ENCODE measurements at places on chromosomes 6 and 20.
A peak's percentile ranks its signal among the peaks of the same experiment; 100 is the strongest.

DNA sequence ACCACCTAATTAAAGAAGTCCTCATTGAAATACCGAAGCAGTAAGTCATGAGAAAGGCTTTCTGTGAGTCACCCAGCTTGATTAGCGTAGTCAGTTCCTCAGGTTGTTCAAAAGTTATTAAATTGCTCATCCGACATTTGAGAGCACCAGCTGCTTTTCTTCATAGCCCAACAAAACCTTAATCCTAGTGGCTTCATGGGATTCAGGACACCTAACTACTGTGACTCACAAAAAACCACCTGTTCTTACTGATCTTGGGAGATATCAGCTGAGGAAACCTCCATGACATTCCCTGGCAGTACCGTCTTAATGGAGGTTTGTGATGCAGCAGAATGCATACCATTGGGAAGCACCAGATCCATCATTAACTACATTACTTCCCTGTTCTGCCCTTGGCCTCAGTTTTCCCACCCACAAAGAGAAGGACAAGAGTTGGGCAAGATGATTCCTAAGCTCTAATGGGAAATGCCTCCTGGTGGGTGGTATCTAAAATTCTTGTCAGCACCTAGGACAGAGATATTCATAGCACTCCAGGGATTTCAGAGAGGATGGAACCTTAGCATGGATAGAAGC, 103.8 kb downstream of the KHDC1L start:
- DNase-seq, result no peak

DNA sequence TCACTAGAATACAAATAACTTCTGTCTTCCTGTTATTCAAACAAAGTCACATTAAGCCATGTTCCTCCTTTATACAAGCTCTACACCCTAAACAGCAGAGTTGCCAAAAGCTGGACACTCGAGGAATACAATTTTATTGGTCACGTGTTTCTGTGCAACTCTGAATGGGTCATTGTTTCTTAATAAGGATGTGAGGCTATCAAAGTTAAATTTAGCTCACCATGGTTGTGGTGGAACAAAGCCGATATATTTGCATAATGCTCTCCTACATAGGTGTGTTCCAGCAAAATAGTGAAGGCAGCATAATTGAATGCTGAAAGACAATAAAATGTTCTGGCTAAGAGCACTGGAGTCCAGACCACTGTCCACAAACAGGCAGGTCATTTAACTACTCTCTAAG, 36.9 kb upstream of the CD2AP start:
- DNase-seq, result no peak

- no peak for DNase-seq
Measured at GRCh38 chr20:51004781-51005180, 18.1 kb downstream of the KCNG1 start.

DNA sequence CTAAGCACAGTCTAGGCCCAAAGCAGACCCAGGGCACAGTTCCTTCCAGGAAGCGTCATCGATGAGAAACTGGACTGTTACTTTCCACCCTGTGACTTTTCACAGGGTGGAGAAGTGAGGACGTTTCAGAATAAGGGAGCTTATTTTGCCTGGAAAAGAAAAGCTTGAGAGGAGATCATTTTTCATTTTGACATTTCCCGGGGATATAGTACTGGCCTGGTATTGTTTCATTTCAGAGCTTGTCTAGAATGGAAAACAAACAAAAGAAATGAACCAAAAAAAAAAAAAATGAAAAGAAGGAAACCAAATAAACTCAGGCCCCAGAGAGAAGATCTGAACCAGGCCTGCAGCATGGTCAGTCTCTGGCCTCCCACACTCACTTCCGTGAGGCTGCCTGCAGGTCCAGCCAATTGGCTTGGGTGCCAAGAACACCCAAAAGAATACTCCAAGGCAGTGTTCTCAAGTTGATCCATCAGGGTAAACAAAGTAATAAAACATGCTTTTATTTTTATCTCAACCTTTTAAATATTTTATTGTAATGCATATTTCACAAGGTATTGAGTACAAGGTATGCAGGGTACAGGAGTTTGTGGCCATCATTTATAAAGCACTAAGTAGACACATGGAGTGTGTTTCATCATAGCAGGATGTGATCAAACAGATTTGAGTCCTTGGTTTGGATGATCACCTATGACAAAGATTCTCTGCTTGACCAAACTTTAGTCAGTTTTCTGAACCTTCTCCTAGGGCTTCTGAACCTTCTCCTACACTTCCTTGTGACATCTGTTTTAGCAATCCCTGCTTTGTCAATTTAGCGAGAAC, 176.9 kb upstream of the GGTLC1 start:
- DNase-seq, result no peak

GRCh38 chr6:73566954-73567591, 46.2 kb upstream of the EEF1A1 start:
- DNase-seq, result peak; percentile 93

DNA sequence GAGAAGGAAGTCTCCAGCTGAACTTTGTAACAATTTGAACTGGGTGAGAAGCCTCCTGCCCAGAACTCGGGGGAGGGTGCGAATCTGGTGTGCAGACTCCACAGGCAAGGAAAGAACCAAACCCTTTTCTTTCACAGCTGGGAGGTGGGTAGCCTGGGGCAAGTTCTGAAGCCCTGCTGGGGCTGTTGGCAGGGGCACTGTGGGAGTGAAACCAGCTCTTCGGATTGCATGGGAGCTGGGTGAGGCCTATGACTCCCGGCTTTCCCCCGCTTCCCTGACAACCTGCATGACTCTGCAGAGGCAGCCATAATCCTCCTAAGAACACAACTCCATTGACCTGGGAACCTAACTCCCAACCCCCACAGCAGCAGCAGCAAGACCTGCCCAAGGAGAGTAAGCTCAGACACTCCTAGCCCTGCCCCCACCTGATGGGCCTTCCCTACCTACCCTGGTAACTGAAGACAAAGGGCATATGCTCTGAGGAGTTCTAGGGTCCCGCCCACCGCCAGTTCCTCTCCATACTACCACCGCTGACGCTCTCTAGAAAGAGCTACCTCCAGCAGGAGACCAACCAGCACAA, 37.5 kb downstream of the SOD2 start:
- no peak for DNase-seq

- no peak for DNase-seq
Measured at GRCh38 chr20:51811042-51811355, 8.7 kb upstream of the SALL4 start.

DNA sequence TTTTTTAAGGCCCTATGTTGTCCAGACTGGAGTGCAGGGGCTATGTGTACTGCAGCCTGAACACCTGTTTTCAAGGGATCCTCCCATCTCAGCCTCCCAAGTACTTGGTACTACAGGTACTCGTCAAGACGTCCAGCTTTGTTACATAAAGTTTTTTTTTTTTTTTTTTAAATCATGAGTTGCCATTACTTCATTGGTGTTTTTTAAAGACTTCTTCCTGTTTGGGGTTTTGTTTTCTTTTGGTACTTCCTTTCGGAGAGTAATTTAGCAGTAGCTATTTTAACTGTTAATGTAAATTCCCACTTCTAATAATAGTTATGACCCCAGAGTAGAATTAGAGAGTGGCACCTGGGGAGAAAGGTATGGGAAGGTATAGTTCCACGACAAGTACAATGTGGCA, 10.5 kb downstream of the ZNFX1 start:
- DNase-seq, result no peak

DNA sequence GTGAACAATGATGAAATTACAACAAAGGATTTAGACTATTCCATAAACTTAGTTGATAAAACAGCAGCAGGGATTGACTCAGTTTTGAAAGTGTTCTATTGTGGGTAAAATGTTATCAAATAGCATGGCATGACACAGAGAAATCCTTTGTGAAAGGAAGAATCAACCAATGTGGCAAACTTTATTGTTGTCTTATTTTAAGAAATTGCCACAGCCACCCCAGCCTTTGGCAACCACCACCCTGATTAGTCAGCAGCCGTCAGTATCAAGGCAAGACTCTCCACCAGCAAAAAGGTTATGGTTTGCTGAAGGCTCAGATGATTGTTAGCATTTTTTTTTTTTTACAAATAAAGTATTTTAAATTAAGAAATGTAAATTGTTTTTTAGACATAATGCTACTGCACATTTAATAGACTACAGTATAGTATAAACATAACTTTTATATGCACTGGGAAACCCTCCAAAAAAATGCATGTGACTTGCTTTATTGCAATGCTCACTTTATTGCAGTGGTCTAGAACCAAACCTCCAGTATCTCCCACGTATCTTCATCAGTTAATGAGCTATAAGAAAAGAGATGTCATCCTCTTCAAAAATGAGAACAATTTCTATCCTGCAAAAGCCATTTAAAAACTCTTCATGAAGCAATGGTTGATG, 162.7 kb downstream of the SOBP start:
- no peak for DNase-seq

GRCh38 chr20:46964618-46965455, 70.2 kb downstream of the EYA2 start:
- no peak for DNase-seq

- peak; percentile 71 for DNase-seq
Measured at GRCh38 chr20:53642196-53643030, 48.8 kb upstream of the ZNF217 start.

- no peak for DNase-seq
Measured at GRCh38 chr6:89045011-89045387, 35.6 kb upstream of the PNRC1 start.

GRCh38 chr6:125544819-125545218, 204.6 kb upstream of the HEY2 start:
- no peak for DNase-seq

DNA sequence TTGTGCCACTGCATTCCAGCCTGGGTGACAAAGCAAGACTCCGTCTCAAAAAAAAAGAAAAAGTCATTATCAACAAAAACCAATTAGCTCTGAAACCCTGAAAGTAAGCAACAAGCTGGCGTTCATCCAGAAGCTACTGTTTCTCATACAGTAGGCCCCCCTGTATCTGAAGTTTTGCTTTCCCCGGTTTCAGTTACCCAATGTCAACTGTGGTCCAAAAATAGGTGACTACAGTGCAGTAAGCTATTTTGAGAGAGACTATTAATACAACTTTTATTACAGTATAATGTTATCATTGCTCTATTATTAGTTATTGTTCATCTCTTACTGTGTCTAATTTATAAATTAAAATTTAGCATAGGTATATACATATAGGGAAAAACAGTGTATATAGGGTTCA, 135.1 kb downstream of the KIF16B start:
- no peak for DNase-seq

DNA sequence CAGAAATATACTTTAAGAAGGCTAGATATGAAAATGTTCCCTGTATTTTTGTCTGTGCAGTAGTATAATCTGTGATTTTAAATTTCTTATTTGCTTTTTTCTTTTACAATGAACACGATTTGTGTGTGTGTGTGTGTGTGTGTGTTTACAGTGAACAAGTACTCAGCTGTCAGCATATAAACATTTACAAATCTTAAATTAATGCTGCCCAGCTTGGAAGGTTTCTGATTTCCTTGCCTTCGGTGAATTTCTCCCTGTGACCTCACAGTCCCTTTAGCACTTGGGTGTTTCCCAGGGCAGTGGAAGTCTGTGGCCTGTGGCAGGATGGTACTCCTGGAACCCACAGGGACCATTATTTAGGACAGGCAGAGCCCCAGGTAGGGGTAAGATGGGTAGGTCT, 37.6 kb downstream of the TXLNB start:
- no peak for DNase-seq

DNA sequence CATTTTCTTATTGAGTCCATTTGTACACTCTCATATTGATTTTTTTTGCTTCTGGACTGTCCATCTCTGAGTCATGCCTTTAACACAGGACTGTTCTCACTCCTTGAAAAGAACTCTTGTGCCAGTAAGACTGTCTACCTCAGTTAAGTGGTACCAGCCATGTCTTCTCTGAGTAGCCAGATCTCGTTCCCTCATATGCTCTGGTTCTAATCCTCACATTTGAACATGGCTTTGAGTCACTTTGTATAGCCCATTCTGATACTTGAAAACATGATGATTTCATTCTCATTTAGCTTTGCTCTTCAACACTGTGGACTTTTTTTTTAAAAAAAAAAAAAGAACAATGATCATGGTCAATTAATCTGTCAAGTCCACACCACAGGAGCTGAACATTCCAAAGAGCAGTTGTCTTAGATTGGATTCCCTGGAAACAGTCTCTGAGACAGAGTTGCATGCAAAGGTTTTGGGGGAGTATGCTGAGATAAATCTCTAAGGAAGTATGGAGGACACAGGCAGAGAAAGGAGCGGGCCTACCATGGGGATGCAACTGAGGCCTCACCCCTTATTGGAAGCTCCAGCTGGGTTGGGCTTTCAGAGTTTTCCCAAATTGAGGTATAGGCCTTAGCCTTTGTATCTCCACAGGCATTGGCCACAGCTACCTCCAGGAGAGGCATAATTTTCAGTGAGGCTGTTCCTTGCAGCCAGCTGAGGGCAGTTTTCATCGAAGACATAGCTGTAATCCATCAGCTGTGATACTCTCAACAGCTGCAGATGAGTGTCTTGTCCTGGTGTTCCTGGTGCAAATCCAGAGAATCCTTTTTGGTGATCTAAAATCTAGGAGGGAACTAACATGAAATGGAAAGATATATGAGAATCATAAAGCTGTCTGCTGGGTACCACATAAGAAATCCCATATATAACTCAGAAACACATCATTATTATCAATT, 6.0 kb upstream of the PTCHD4 start:
- DNase-seq, result no peak

DNA sequence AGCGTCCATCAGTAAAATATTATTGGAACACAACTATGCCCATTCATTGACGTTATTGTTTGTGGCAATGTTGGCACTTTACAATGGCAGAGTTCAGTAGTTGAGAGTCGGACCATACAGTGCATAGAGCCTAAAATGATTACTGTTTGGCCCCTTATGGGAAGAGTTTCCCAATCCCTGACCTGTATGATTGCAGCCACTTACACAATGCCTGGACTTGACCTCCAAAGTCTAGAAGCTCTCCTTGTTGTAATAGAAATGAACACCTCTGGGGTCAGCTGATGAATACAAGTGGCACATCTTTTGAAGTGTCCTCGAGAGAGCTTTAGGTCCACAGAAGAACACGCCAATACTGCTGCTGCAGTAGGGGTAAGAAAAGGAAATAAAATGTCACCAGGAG, 59.0 kb downstream of the NOX3 start:
- no peak for DNase-seq

GRCh38 chr20:1566701-1567100, 9.2 kb upstream of the SIRPD start:
- DNase-seq, result no peak

DNA sequence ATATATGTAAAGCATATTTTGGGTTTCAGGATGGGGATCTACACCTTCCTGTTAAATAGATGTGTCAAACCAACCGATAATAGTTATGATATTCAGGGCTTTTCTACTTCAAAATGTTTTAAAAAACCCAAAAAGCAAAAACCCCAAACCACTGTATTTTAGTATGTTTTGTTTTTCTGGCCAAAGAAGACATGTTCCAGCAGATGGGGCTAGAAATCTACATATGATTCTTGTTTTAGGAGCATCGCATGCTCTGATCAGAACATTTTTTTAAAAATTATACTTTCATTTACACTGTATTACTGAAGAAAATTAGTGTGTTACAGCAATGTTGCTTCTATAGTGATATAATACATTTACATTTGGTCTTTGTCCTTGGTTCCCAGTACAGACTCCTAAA, 11.0 kb downstream of the RMND1 start:
- DNase-seq, result no peak
